ENCODE measurements at places on chromosomes 5 and 9. TPM values are rescaled to one million over a fixed set of nuclear protein-coding genes. Genes with fewer than 3 reads are reported as not detected.

Gene SLC34A1
- total RNA-seq: not detected

Gene CYLC2
- not detected for total RNA-seq

Gene JMY
- total RNA-seq: 10.9 TPM

Gene PIP5K1B
- not detected for total RNA-seq

Gene ANKRD31
- 0.09 TPM for total RNA-seq

Gene RNF224
- 0.09 TPM for total RNA-seq
